Esophagus squamous epithelium (tissue), 5 donors: ENCODE measurements at places on chromosomes 1 and 21. TPM values are rescaled to one million over a fixed set of nuclear protein-coding genes. Genes with fewer than 3 reads are reported as not detected.

DNA sequence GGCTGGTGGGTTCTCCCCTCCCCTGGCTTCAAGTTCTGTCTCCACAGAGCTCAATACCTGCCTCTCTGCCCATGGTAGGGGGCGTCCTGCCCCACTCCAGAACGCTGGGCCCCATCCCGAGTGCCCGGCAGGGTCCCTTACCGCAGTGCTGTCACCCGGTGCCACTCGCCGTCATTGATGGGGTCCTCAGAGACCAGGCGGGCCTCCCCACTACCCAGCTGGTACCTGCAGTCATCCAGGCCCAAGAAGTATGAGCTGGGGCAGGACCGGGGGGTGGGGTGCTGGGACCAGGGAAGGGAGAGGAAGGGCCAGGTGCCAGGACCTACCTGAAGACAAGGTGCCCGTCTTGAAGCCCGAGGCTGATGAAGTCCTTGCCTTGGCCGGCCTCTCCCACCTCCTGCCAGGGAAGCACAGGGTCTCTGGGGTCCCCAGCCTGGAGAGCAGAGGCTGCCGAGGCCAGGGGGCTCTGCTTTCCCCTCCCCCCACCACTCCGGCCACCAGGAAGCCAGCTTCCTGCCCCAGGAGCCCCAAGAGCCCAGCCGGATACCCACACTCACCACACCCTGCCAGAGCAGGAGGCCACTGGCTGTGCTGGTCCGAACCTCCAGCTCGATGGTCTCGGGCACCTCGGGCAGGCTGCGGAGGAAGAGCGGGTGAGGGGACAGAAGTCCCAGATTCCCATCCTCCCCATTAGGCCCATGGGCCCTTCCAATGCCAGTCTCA, 12.1 kb downstream of the LDLRAD2 start:
- no peaks in the 10 kb centered on the region for H3K27me3 ChIP-seq
- H3K4me3 ChIP-seq: no peak overlapping the region
- peaks cover 5% of the 10 kb centered on the region for H3K4me1 ChIP-seq
- no peak overlapping the region for H3K27ac ChIP-seq
- peaks cover 52% of the 10 kb centered on the region for H3K36me3 ChIP-seq

RNU5D-1 gene
- total RNA-seq: not detected

RIMS3 gene
- total RNA-seq: 2.5 TPM

DNA sequence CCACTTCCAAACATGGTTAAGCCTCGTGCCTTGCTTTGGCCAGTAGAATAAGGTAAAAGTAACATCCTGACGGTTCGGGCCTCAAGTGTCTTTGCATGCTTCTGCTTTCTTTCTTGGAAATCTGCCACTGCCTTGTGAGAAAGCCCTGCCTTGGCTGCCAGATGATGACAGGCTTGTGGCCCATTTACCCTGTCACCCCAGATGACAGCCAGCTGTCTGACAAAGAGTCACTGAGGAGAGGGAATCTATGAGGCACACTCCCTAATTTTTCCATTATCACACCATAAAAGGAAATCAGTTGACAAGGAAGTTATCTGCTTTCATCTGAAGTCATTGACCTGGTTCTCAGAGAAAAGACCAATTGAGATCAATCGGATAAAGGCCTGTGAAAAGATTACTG, 199.8 kb downstream of the USH2A start:
- H3K4me3 ChIP-seq: no peak overlapping the region
- H3K4me1 ChIP-seq: no peaks in the 10 kb centered on the region
- H3K36me3 ChIP-seq: no peaks in the 10 kb centered on the region
- DNase-seq: no peak

- no peaks in the 10 kb centered on the region for H3K36me3 ChIP-seq
- H3K27ac ChIP-seq: no peak overlapping the region
- H3K4me3 ChIP-seq: no peak overlapping the region
- H3K4me1 ChIP-seq: peaks cover 14% of the 10 kb centered on the region
Observed at GRCh38 chr21:35201288-35201687, 152.2 kb upstream of the RUNX1 start.

DNA sequence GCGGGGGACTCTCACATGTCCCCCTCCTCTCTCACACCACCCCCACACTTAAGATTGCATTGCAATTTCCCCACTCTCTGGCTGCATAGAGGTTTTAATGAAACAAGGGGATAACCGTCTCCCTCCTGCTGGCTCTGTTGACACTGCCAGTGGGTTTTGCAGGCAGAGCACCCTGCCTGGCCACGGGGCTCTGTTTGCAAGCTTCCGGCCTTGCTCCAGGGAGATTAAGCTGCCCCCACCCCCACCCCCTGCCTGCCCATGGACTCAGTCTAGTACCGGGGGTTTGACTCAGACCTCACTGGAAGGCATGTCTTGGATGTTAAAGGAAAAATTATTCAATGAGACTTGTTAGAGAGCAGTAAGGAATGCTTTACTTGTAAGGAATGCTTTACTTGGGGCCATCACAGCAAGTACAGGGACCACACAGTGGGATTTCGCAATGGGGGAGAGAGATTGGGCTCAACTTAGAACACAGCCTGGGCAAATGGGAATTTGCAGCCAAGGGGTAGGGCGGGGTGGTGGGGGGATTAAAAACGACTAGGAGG, 101.0 kb downstream of the AJAP1 start:
- no peak overlapping the region for H3K27ac ChIP-seq
- DNase-seq: no peak
- H3K27me3 ChIP-seq: no peaks in the 10 kb centered on the region
- H3K4me3 ChIP-seq: no peak overlapping the region
- no peaks in the 10 kb centered on the region for H3K4me1 ChIP-seq

- H3K27ac ChIP-seq: no peak overlapping the region
- DNase-seq: no peak
- H3K36me3 ChIP-seq: no peaks in the 10 kb centered on the region
- H3K4me1 ChIP-seq: peaks cover 10% of the 10 kb centered on the region
- H3K4me3 ChIP-seq: no peak overlapping the region
Observed at GRCh38 chr1:111542187-111542586, 38.8 kb upstream of the ADORA3 start.
